HFFc6 (cell line): ENCODE measurements at places on chromosomes 1 and 21. TPM values are rescaled to one million over a fixed set of nuclear protein-coding genes. Genes with fewer than 3 reads are reported as not detected.

The LIN9 gene
- total RNA-seq: 2.4 to 4.8 TPM (median 4.7 TPM) in 3 replicates

DNA sequence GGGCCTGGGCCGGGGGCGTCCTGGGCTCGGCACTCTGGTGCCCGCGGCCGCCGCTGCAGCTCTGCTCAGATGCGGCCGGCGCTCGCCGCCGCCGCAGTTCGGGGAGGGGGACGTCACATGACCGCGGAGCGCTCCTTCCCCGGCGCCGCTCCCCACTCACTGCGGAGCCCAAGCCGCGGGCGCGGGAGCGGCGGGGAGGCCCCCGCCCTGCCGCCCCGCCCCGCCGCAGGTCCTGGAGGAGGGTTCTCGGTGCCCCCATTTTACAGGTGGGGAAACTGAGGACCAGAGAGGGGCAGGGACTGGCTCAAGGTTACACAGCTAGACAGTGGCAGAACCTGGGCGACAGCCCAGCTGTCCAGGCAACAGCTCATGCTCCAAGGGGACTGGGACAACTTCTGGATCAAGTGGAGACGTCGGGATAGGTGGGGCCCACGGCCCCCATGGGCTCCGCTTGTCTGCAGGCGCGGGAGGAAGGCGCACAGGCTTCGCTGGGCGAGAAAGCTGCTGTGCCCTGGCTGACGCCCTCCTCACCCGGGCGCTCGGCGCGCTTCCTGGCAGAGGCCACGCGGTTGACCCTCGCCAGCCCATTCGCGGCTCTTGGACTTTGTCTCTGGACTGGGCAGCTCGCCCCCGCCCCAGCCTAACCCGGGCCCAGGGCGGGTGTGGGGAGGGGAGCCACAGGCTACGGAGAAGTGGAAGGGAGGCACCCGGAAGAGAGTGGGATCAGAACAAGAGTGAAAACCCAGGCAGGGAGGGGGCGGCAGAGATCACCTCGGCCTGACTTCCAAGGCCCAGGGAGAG lies at the start of gene RAP1GAP:
TSS of gene RAP1GAP (minus strand) at position 100 of the 801 bp plus-strand sequence. CDS start 49,325 bp downstream, outside the sequence.
- no peak for DNase-seq

DNA sequence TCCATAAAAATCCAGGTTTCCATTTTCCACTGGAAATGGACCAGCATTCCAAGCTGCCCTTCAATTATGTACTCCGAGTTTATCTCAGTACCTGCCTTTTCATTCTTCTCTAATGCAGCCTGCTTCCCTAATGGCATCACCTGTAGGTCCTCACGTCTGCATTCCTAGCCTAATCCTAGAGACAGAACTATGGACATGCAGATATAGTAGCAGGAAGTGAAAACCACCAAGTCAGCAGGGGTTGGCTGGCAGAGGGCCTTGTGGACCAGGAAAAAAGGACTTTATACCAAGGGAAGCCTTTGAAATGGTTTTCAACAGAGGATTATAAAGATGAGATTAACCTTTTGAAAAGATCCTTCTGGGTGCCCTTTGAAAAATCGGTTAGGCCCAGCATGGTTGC lies 135.7 kb upstream of the L1TD1 start:
- no peak for DNase-seq

The NBL1 gene
- 95.2 to 183 TPM (median 182 TPM) in 3 replicates for total RNA-seq

The RIMKLA gene
- not detected in 2 replicates for total RNA-seq

The FOXE3 gene
- total RNA-seq: not detected in 3 replicates

DNA sequence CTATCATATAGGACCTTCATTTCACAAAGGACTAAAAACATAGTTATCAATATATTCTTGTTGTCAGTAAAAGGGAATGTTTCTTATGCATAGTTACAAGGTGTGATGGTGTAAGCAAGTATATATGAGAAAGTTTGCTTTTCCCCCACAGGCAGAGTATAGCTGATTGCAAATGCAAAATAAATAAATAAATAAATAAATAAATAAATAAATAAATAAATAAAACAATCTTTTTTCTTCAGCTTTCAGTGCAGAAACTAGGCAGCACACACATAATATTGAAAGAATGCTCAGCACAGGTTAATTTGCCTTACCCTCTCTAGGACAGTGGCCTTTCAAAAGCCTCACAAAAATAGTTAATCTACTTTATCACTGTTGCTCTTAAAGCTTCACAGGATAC lies 138.8 kb downstream of the BRINP3 start:
- DNase-seq: no peak

The PADI2 gene
- total RNA-seq: 0.24 to 0.28 TPM in 2 of 3 replicates, not detected in the other

The LORICRIN gene
- total RNA-seq: not detected in 3 replicates

GRCh38 chr21:46600978-46601377 lies 3.9 kb downstream of the S100B start:
- DNase-seq: no peak

GRCh38 chr1:10459184-10459583 lies 9.4 kb downstream of the CORT start:
- DNase-seq: peak; percentile 72

DNA sequence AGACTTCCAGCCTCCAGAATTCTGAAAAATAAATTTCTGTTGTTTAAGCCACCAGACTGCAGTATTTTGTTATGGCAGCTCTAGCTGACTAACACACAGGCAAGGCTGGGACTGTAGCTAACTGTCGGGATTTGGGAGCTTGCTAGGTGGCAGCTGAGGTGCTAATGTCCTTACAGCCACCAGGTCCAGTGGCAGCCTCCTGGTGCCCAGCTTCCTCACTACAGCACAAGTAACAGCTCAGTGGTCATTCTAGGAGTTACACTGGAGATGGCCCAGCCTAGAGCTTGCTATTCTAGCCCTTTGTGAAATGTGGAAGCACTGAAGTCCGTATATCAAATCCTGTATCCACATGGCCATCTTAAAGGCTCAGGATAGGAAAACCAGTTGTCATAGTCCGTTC lies 4.3 kb upstream of the C1orf115 start:
- DNase-seq: no peak

The MAP3K7CL gene
- 7.2 to 12.9 TPM (median 11.9 TPM) in 3 replicates for total RNA-seq

DNA sequence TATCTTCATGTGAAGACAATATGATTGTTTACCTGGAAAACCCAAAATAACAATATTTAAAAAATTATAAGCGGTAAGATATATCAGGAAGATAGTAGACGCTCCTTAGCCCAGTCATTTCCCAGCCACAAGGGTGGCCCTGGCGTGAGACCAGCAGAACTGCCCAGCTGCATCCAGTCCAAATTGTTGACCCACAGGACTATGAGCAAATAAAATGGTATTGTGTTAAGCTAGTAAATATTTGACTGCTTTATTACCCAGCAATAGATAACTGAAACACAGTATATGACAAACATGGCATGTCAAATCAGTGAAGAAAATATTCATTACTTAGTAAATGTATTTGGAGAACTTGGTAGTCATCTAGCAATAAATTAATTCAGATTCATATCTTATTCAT lies 294.3 kb upstream of the SPAG17 start:
- DNase-seq: no peak

DNA sequence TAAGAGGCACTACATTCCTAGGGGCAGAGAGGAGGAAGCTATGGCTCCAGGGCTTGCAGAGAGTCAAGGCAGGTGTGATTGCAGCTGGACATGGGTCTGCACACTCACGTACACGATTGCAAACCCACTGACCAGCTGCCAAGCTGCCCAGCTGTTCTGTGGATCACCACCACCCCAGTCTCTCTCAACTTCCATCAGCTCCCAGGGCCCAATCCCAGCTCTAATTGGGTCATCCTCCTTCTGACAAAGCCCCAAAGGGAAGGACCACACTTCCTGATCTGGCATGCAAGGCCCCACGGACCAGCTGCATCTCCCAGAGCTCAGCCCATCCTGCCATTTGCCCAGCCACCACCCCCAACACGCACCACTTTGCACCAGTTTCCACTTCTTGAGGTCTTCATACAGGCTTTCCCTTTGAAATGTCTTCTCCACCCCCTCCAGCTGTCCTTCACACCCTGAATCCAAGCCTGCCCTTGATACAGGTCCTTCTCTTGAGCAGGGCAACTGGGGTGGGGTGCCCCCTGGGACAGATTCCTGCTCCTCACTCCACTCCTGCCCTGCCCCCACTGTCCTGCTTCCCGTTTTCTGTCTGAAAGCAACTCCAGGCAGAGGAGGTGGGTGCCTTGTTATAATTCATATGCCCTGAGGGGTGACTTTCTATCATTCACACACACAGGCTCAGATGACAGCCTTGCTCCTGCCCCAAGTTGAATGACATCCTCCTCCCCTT lies 179.4 kb upstream of the EDN2 start:
- no peak for DNase-seq

The OR10J1 gene
- total RNA-seq: not detected in 3 replicates

GRCh38 chr21:31778546-31778945 lies 46.6 kb upstream of the SCAF4 start:
- DNase-seq: no peak

DNA sequence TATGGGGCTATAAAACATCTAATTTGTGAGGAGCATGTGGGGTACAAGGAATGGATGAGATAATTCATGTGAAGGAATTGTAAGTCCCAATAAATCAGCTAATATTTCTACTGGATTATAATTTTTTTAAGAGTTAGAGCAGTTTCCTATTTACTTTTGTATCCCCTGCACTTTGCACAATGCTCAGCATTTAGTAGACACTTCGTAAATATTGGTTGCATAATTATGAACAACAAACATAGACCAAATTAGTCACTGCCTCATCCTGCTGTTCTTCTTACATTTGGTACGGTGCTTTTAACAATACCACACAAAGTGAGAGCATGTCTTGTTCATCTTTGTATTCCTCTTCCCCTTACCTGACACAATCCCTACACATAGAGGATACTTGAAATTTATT lies 27.1 kb upstream of the RRP15 start:
- no peak for DNase-seq

GRCh38 chr21:41604583-41605041 lies 96.7 kb upstream of the TMPRSS2 start:
- DNase-seq: no peak

DNA sequence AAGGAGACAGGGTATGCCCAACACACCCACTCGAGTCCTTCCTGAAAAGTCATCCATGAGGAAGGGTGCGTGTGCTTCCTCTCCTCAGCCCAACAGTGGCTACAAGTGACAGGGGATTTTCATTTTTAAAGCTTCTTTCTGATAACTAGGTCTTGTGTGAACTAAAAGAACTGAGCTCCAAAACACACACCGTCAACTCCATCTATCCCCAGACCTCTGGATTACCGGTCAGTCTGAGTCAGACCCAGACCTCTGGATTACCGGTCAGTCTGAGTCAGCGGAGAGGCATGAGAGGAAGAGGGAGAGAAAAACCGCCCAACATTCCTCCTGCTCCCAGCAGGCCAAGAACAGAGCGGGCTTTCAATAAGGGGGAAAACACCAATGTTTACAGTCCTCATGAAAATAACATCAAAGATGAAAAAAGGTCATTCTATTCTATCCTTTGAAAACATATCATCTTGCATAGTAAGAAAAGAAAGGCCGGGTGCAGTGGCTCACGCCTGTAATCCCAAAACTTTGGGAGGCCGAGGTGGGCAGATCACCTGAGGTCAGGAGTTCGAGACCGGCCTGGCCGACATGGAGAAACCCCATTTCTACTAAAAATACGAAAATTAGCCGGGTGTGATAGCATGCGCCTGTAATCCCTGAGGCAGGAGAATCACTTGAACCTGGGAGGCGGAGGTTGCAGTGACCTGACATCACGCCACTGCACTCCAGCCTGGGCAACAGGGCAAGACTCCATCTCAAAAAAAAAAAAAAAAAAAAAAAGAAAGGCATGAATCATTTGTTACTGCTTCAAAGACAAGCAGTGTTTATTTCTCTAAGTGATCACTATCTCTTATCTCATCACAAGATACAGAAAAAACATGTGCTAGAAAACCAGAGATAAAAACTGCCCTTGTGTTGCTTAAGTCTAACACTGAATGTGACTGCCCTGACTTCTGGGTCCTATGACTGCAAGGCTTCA lies 3.4 kb downstream of the PTTG1IP start:
- peak; percentile 96 for DNase-seq

DNA sequence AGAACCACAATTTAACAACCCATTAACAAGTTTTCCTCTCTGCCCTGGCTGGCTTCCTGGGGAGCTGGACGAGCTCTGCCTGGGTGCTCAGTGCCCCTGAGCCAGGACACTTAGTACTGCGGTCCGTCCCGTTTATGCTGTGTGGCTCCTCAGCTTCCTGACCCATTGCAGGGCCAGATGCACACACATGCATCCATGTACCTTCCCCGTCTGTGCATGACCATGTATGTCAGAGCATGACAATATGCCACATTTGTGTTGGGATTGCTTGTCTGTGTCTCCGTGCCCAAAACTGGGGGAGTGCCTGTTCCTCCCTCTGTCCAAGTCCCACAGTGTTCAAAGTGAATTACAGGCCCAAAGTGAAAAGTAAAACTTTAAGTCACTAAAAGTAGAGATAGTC lies 9.7 kb upstream of the TFF3 start:
- no peak for DNase-seq

DNA sequence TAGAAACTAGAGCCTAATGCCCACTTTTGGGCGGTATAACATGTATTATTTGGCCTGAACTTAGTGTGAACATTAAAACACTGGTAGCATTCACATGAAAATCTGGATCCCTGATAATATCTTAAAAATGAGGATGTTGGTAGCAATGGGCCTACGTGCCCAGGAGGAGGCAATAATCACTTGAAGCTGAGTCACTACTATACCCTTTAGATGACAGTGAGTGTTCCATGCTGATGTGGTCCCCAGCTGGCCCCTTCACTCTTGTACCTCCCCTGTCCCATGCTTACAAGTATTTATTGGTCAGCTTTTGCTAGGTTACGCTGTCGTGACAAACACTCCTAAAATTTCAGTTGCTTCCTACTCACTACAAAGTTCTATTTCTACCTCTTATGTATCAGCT lies 23.0 kb upstream of the POU2F1 start:
- DNase-seq: no peak

GRCh38 chr1:205382561-205382960 lies 25.8 kb upstream of the KLHDC8A start:
- DNase-seq: no peak

DNA sequence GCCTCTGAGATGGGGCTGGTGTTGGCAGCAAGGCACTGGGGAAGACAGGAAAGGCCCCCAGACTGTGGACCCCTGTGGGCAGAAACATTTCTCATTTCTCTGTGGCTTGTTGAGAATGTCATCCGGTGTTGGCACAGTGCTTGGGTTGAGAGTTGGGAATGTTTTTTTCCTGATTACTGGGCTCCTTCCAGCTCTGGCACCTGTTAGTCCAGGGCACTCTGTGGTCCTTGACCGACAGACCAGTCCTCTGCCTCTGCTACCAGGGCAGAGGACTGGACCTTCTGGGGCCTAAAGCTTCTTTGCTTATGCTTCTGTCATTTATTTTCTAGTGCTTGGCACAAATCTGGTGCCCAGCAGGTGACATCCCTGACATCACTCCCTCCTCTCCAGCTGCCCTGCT lies 4.8 kb upstream of the SPRR5 start:
- no peak for DNase-seq

- DNase-seq: peak; percentile 64
Measured at GRCh38 chr1:235843461-235843961, 23.2 kb downstream of the LYST start.
